ENCODE measurements at places on chromosomes 7 and 10.

- DNase-seq = no peak
Observed at GRCh38 chr7:25109276-25109675, 15.8 kb downstream of the CYCS start.

DNA sequence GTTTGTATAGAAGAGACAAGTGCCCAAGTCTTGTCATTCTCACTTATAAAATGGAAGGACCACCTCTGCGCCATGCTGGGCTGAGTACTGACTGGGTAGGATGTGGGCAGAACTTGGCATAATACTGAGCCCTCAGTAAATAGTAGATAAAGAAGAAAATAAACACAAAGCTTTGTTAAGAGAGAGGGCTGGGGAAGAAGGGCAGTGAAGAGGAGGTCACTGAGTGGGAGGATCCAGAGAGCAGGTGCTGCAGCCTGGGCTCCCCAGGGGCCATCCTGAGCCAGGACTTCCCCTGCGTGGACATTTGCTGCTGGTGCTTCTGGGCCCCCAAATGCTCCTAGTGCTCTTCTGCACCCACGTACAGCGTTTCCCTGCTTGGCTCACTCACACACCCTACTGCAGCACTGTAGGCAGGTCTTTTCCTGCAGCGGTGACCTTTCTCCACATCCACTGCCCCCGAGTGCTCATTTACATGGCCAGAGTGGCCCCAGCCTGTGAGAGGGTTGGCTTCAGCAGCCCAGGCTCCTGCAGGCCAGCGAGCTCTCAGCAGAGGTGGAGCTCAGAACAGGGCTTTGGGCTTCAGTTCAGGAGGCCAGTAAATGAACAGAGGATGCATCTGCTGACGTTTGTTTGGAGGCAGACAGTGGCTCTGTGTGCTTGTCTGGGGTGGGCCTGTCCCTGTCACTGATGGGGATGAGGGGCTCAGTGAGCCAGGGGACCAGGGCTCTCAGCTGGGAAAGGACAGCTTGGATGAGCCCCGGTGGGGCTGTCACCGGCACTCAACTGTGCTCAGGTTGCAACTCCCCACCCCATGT is 164.6 kb downstream of the ADARB2 start:
- no peak for DNase-seq

DNA sequence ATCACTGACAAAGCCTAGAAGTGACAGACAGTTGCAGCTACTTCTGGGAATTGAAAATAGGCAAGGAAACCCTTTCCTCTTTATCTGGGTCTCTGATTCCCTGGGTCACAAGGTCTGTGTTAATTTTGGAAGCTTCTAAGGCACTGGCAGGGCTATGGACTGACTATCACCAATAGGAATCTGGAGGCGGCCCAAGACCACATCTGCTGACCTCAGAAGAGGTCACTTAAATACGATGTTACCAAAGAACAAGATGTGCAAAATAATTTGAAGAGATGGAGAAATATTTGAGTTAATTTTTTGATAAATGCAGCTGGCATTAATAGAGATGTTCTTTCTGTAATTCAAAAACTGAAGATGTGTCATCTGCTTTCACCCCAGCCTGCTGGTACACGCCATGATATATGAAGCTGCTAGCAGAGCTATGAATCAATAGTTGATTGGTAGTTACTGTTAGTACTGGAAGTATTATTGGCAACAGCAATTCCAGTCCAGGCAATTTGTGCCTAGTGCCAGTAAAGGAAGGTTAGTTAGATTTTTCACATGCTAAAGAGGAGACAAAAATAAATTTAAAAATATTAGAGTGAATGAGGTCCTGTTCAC is 5.5 kb upstream of the STEAP4 start:
- no peak for DNase-seq

- DNase-seq = no peak
Observed at GRCh38 chr7:154583454-154583853, 419.5 kb downstream of the PAXIP1 start.

DNA sequence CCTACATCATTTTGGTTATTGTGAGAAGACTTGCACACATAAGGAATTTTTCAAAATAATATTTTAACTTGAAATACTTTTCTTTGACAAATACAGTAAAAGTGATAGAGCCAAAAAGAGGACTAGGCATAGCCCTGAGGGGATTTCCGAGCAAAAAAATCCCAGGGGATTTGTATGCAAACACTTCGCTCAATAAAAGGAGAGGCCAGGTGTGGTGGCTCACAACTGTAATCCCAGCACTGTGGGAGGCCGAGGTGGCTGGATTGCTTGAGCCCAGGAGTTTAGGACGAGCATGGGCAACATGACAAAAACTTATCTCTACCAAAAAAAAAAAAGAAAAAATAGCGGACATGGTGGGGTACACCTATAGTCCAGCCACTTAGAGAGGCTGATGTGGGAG is 193.0 kb downstream of the PCDH15 start:
- no peak for DNase-seq

DNA sequence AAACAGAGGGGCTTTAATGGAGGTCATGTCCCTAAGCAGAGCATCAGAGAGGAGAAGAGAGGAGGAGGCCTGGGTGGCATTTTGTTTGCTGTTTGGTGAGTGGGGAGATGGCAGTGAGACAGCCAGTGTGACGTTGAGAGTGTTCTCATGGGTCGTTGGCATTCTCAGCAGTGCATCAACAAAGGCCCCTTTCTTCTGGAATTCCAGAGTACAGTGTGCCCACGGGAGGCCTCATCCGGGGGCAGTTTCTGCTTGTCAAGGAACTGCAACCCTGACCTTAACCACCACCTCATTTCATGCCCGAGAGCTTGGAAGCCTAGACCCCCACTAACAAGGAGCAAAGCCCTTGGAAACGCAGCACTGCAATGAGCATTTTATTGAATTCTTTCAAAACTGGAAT is 92.9 kb downstream of the CELF2 start:
- DNase-seq = no peak

DNA sequence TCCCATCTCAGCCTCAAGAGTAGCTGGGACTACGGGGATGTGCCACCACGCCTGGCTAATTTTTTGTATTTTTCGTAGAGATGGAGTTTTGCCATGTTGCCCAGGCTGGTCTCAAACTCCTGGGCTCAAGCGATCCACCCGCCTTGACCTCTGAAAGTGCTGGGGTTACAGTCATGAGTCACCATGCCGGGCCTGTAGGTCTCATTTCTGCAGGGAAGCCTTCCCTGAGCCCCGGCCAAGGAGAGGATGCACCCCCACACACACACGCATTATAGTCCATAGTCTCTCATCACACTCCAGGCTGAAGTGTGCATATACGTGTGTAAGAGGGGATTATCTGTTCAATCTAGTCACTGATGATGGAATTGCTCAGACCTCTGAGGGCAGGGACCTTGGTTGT is 29.3 kb downstream of the KCNMA1 start:
- DNase-seq = no peak

DNA sequence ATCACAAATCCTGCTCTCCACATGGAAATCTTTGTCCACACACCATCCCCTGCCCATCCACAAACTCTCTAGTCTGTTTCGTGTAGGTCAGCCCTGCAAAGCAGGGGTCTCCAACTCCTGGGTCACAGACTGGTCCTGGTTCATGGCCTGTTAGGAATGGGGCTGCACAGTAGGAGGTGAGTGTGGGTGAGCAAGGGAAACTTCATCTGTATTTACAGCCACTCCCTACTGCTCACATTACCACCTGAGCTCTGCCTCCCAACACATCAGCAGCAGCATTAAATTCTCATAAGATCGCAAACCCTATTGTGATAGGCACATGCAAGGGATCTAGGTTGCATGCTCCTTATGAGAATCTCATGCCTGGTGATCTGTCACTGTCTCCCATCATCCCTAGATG is 242.1 kb downstream of the FGFR2 start:
- DNase-seq = no peak

- DNase-seq = no peak
Observed at GRCh38 chr7:92949748-92950147, 113.4 kb upstream of the CDK6 start.

DNA sequence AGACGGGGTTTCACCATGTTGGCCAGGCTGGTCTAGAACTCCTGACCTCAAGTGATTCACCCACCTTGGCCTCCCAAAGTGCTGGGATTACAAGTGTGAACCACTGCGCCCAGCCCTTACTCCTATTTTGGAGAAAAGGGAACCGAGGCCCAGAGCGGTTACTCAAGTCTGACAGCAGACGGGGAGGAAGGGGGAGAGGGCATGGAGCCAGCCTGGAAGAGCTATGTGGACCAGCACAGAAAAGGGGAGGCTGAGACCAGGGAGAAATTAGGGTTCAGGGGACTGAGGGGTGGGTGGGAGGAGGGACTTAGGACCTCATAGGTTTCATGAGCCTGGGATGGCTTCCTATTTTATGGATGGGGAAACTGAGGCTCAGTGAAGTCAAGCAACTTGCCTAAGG is 1.5 kb downstream of the SFRP5 start:
- DNase-seq = no peak

DNA sequence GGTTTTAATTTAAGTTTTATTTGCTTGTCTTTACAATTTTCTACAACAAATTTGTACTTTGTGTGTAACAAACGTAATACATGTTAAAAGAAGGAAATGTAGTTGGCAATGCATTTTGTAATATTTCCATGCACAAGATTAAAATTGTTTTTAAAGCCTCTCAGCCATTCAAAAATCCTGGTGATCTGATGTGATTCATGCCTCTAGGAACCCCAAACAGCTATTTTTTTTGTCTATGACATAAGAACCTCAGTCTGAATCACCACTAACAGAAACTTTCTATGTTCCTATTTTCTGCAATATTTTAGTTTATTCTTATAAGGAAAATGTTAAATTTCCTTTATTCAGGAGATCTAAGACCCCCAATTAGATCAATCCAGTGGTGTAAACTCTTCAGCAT is 183.1 kb upstream of the YAE1 start:
- no peak for DNase-seq

- peak; percentile 71 for DNase-seq
Observed at GRCh38 chr10:14009371-14010100, 321.2 kb downstream of the FRMD4A start.

DNA sequence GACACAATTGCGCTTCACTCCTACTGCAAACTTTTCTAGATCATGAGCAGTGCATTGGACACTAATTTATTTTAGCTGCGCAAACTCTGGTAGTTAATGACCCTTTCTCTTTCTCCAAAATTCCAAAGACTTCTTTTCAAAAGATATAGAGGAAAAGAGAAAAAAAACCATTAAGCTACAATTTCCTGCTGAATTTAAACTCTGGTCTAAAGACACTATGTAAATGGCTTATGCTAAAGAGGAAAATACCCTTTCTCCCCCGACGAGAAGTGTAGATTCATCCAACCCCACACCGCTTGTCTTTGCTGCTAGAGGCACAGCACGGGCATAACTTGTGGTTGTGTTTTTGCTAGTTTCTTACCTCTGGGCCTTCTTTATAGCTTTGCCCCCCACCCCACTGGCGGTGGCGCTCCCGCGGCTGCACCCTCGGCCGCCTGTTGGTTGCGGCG is 84.1 kb downstream of the SNX10 start:
- DNase-seq = peak; percentile 56

DNA sequence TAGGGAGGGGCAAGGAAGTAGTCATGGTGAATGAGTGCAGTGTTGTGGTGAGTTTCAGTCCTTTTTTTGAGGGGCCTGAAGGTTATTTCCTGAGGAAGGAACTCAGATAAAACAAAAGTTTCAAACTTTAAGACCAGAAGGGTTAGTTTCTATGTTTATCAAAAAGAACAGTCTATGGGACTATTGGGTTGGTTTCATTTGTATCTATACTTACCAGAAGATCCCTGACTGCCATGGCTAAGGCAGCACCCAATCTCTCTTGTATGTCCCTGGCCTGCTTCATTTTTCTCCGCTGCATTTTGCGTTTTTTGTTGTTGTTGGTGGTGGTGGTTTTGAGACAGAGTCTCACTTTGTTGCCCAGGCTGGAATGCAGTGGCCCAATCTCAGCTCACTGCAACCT is 19.3 kb upstream of the GAD2 start:
- no peak for DNase-seq

DNA sequence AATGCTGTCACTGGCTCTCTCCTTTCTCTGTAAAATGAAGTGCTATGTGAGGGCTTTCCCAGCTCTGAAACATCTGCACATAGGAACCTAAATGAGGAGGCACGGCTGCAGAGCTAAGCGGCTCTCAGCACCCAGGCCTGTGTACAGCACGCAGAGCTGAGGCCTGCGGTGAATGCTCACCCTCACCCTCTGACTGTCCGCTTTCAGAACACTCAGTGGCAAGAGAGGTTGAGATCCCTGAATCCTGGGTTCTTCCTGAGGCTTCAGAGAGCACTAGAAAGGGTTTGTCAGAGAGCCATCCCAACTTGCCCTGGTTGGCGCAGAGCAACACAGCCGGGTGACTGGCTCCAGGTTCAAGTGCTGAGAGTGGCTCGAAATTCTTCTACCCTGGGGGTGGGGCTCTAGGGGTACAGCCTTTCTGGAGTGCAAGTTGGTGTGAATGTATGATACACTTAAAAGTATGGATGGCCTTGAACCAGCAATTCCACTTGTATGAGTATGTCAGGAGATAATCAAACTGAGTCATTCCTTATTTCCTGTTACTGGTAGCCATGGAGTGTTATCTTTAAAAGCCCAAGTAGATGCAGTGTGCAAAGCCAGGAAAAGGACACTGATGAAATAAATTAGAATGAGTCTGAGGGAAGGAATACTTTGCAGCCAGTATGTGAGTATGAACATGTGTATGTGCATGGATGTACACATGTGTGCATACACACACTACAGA is 1.7 kb upstream of the CCDC201 start:
- DNase-seq = no peak

DNA sequence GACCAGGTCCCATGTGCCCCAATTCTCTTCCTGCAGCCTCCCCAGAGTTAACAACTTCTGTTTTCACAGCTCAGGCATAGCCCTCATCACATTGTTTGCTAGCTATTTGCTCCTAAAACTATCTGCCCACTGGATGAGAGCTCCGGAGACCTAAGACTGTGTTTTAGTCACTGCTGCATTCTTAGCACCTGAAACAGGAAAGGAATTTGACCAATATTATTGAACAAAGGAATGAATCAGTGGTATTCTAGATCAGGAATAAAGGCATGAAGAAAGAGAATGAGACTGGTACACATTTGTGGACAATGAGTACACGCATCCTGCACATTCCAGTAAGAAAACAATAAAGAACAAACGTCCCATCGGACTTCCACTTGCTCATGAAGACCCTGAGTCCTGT is 54.8 kb downstream of the PPP1R17 start:
- no peak for DNase-seq

- no peak for DNase-seq
Observed at GRCh38 chr7:90119178-90119971, 34.9 kb upstream of the STEAP1 start.

GRCh38 chr7:76356823-76357222 is 2.0 kb downstream of the YWHAG start:
- no peak for DNase-seq

GRCh38 chr7:137834552-137834951 is 12.2 kb downstream of the DGKI start:
- DNase-seq = no peak

DNA sequence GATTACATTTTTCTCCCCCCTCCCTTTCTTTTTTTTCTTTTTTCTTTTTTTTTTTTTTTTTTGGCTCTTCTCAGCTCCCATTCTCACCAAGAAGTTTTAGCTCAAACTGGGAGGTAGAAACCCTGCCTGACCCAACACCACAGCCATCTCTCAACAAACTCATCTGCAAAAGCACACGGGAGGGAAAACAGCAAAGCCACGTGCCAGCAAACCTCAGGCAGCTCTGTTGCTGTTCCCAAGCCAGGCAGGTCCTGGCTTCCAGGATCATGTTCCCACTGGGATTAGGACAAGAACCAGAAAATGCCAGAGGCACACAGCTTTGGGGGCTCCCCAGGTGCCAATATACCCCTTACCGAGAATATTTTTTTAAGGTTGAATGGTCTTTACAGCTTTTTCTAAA is 56.7 kb downstream of the ITIH5 start:
- DNase-seq = no peak

GRCh38 chr7:134724606-134725005 is 54.8 kb upstream of the CALD1 start:
- no peak for DNase-seq

GRCh38 chr7:28228396-28228795 is 47.8 kb upstream of the JAZF1 start:
- DNase-seq = no peak
